Stimulated activated CD8-positive, alpha-beta memory T cell treated with anti-CD3 and anti-CD28 coated beads, Interleukin-15, amount 100 ng/mL, for 24 hours (primary cell): ENCODE measurements at places on chromosomes 16 and 17.

DNA sequence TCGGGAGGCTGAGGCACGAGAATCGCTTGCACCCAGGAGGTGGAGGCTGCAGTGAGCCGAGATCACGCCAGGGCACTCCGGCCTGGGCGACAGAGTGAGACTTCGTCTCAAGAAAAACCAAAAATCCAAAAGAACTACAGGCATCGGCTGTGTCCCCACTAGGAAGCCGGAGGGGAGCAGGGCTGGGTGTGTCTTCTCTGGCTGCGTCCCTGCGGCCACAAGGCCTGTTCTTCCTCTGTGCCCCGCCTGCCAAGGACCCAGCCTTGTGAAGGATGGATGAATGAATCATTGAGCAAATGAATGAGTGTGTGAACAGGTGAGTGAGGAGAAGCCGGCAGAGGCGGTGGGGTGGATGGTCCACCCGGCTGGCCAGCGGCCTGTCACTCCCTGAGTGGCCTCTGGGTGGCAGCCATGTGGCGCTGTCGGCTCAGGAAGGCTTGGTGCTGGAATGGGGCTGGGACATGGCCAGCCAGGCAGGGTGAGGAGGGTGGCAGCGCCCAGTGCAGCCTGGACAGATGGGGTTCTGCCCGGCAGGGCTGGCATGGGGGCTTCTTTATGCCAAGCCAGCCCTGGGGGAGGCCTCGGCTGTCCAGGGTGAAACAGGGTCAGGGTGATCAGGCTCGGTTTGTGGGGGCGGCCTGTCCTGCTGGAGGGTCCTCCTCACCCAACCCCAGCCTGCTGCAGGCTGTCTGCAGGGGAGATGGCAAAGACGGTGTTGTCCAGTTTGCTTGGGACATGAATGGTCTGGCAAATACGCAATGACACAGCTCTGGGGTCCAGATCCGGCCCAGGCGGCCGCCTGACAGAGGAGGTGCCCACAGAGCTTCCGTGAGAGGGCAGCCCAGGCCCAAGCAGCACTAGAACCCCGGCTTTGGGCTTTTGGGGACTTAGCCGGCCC lies 21.7 kb downstream of the SLC25A10 start:
- DNase-seq = peak; percentile 37

GRCh38 chr16:62760398-62760797 lies 724.2 kb upstream of the CDH8 start:
- no peak for DNase-seq

- DNase-seq = no peak
These were observed 19.0 kb downstream of the ABCC12 start for GRCh38 chr16:48136547-48137360.

- DNase-seq = no peak
These were observed 337.8 kb upstream of the CDH5 start for GRCh38 chr16:66028510-66029216.

DNA sequence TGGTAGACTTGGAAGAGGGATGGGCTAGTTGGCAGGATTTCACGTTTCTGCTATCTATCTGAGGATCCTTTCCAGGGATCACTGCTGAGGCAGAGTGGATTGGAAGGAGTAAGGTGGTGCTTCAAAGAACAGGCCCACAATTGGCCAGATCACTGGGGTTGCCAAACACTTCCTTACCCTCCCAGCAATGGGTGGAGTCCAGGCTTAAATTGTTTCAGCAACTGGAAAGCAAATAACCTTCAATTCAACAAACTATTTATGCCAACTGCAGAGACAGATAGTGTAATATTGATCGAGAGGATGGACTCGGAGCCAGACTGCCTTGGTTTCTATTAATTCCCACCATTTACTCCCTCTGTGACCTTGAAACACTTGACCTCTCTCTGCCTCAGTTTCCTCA lies 2.1 kb downstream of the ARRB2 start:
- DNase-seq = no peak

DNA sequence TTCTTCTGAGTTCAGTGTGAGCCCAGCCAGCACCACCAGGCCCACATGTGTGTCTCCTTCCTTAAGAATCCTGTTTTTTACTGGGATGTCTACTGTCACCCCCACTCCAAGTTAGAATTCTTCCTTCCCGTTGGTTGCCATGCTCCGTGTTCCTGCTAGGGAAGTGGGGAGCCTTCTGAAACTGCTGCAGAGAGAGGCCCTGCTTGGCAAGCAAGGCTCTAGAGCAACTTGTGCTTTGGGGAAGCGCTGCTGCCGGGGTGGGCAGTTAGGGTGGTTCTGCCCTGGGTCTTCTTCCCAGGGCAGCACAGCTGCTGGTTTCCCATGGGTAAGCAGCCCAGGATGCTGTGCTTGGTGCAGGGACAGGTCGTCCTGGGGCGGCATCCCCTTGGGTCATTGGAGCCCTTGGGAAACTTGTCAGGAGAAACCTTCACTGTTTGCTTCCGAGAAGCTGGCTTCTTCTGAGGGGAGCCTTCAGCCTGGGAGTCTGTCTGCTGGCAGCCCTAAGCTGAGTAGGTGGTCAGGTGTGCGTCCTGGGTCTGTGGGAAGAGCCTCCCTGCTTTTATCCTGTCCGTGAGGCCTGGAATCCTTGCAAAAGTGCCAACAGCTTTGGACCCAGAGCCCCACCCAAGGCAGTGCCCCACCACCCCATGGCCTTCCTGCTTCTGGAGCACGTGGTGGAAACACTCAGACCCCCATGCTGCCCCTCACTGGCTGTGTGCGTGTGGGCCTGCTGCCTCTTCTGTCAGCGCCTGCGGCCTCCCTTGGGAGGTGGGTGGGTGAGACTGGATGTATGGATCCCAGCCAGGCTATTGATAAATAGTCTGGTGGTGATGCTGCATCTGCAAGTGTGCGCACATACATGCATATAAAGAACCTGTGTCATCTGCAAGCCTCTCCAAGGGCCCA lies 71.8 kb downstream of the PLD6 start:
- no peak for DNase-seq

GRCh38 chr17:57370037-57370581 lies 113.8 kb downstream of the MSI2 start:
- no peak for DNase-seq

- DNase-seq = no peak
These were observed 31.7 kb downstream of the RBBP6 start for GRCh38 chr16:24571096-24571495.

DNA sequence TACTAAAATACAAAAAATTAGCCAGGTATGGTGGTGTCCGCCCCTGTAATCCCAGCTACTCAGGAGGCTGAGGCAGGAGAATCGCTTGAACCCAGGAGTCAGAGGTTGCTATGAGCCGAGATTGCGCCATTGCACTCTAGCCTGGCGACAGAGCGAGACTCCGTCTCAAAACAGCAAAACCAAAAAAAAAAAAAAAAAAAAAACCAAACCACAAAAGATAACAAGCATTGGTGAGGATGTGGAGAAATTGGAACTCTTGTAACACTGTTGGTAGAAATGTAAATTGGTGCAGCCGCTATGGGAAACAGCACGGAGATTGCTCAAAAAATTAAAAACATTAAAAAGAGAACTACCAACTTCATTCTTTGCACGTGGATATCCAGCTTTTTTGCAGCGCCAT lies 119.4 kb downstream of the OR1D5 start:
- DNase-seq = no peak

DNA sequence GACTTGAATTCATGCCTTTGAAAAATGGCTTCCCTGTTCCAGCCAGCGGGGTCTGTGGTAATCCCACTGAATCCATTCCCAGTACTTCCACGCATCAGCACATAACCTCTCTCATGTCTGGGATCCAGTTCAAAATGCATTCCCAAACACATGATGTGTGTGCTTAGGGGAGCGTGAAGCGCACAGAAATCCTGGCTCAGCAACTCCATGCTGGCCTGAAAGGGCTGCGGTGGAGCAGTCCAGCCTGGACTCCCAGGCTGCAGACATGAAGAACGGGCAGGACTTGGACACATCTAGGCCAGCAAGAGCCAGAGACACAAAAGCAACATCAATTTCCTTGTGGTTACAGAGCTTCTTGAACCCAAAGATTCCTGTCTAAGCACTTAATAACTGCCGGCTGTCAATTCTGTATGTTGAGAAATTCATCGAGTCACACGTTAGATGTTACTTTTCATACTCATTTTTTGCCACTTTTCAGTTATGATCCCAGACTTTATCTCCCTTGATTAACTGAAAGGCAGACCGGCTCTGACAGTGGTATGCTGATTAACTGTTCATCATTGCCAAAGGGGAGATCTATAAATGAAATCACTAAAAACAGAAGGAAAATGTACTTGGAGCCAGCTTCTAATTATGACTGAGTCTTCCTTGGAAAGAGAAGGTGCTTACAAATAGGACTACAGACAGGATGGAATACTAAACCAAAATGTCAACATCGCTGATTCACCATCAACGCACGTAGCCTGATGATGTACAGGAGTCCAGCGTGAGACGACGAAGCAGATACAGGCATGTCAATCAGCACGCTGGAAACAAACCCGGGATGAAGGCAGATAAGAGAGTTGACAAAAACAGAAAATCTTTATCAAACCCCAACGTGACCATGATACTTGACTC lies 23.0 kb downstream of the NSMCE1 start:
- no peak for DNase-seq

- DNase-seq = no peak
These were observed 33.5 kb downstream of the SMURF2 start for GRCh38 chr17:64628641-64629040.

DNA sequence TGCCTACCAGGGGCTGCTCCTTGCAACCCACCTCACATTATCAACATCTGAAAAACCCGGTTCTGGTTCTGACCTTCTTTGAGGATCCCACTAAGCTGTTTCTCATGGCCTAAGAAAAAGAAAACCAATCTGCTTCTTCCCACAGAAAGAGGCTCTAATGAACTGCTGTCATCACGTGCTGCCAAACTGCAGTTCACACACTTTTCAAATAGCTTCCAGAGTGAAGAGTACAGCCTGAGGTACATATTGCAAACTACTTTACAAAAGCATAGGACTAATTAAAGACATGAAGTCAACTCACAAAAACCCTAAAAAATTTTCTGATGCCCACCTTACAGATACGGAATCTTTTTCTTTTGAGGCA lies 36.7 kb downstream of the SMG6 start:
- DNase-seq = no peak

DNA sequence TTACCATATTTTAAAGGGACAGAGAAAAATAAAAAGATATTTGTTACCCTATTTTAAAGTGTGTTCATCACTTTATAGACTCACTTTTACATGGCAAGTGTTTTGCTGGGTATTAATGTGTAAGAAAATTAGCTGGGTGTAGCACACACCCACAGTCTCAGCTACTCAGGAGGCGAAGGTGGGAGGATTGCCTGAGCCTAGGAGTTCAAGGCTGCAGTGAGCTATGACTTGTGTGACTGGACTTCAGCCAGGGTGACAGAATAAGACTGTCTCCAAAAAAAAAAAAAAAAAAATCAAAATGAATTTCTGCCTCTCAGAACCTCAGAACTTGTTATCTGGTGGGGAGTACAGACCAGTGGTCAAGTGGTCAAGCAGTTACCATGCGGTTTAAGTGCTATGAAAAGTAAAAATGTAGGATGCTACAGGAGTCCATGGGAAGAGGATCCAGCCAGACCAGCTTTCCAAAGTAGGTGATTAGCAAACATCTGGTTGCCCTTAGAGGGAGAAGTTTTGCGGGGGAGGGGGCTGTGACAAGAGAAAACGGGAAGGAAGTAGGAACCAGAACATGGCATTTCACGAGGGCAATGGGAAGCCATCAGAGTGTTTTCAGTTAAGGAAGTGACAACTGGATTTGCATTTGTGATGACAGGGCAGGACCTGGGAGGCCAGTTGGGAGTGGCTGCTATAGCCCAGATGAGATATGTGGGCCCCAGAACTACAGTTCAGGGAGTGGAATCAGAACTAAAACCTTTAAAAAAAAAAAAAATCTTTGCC lies 13.9 kb downstream of the CNEP1R1 start:
- DNase-seq = no peak

DNA sequence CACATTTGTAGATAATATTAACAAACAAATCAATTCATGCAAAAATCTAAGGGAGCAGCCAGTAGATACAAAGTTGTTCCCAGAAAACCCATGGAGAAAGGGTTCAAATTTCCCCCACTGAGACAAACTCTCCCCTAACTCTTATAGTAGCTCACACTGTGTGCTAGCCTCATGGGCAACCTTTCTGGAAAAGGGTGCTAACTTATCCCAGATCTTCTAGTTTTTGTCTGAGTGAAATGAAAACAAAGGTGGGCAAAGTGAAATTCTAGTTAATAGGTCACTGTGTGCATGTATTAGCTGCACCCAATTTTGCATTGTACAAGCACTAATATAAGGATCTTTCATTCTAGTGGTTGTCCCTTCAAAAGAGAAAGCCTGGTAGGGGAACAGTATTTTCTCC lies 9.9 kb upstream of the USP32 start:
- no peak for DNase-seq

DNA sequence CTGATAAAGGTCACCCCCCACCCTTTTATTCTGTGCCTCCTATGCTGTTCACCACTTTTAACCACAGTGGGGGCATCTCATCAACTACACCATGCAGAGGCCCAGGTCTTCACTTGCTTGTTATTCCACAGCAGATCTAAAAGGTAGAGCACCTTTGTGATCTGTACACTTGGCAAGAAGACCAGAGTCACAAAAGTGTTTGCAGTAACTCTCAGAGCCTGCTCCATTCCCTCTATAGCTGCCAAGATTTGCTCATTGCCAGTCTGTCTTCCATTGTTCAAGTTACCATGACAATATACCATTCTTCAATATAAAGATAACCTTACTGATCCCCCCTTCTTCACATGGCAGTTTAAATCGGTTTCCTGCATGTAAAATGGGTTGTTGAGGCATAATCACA lies 180.0 kb downstream of the TOX3 start:
- no peak for DNase-seq

- DNase-seq = no peak
These were observed 144.7 kb downstream of the CDK5R1 start for GRCh38 chr17:32631341-32632096.

DNA sequence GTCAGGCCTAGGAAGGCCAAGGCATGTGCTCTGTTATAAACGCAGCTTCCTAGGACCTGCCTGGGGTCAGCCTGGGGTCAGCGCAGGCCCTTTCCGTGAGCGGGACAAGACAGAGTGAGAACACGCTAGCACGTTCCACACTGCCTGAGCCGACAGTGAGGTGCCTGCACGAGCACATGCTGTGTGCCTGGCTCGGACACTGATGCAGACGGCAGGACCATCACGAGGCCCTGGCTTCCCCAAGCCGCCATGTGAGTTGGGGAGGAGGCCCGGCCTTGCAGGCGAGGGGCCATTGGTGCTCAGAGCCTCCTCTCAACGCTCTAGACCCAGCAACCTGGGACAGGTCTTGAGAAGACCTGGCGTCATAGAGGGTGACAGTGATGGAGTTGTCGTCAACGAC lies 9.1 kb downstream of the TMEM204 start:
- no peak for DNase-seq

GRCh38 chr17:78789663-78790181 lies 7.6 kb upstream of the CYTH1 start:
- no peak for DNase-seq
